ENCODE measurements at places on chromosomes 2 and 18.

DNA sequence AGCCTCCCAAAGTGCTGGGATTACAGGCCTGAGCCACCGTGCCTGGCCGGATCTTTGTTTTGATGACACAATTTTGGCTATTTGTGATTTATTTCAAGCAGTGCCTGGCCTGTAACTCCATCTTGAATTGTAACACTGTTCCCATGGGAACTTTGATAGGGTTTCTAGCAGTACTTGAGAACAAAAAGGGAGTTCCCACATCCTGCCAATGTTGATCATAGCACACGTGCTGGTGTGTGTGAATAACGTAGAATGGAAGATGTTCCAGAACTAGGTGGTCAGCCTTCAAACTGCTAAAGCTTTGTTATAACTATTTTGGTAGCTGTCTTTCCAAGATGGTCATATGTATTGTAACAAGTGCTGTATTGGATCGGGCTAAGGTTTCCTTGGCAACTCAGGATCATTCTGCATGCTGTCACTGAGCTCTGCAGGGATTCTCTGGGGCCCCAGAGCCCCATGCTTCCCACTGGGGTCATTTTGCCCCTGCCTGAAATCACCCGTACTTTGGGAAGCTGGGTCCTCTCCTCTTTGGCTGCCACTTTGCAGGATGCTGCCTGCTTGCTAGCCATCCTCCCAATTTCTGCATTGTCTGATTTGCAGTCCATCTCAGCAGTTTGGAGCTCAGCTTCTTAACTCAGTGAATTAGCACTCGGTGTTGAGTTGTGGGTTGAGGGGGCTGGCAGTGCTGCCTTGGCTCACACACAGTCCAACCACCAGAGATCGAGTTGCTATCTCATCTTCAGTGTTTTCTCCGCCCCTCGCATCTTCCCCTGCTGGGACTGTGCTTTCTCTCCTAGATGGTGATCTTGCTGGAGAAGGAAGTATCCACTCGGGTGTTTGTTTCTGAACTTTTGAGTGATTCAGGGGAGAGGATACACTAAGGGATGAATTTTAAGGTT is 26.8 kb downstream of the SH3RF3 start:
- H3K27ac ChIP-seq, result no peak overlapping the region
- H3K4me3 ChIP-seq, result no peak overlapping the region
- DNase-seq, result no peak
- no peaks in the 10 kb centered on the region for H3K27me3 ChIP-seq

DNA sequence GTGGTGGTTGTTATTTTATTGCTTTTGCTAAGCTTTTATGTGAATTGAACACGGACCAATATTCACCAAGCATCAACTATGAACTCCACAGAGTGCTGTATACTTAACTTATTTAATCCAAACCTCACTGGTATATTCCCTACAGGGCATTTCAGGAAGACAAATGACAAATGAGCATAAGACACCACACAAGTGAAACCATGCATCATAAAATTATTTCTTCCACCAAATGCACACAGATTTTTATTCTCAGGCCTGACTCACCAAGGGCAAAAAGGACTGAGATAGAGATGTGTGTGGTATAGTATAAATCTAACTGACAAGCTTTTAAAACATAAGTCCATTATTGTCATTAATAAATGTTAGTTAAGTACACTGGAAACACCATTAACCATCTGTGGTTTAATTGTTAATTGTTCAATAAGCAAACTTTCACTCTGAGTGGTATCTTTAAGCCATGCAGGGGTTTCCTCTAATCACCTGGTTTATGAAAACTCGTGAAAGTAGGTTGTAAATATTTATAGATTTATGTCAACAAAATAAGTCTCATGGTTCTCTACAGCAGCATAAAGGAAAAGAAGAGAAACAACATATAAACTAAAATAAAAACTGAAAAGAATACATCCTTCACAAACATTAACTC is 77.6 kb upstream of the CRIM1 start:
- H3K4me3 ChIP-seq, result no peak overlapping the region
- no peak overlapping the region for H3K27ac ChIP-seq
- H3K36me3 ChIP-seq, result no peaks in the 10 kb centered on the region
- no peak for DNase-seq
- H3K4me1 ChIP-seq, result no peaks in the 10 kb centered on the region

- H3K27me3 ChIP-seq, result no peaks in the 10 kb centered on the region
- no peak for DNase-seq
- no peaks in the 10 kb centered on the region for H3K4me1 ChIP-seq
- no peaks in the 10 kb centered on the region for H3K36me3 ChIP-seq
Measured at GRCh38 chr2:20167356-20167755, 57.6 kb downstream of the SDC1 start.

- no peak overlapping the region for H3K4me3 ChIP-seq
- H3K4me1 ChIP-seq, result peaks cover 54% of the 10 kb centered on the region
- H3K27me3 ChIP-seq, result no peaks in the 10 kb centered on the region
- H3K27ac ChIP-seq, result peak overlapping the region; percentile 39
Measured at GRCh38 chr2:197852108-197852507, 47.7 kb downstream of the PLCL1 start.

DNA sequence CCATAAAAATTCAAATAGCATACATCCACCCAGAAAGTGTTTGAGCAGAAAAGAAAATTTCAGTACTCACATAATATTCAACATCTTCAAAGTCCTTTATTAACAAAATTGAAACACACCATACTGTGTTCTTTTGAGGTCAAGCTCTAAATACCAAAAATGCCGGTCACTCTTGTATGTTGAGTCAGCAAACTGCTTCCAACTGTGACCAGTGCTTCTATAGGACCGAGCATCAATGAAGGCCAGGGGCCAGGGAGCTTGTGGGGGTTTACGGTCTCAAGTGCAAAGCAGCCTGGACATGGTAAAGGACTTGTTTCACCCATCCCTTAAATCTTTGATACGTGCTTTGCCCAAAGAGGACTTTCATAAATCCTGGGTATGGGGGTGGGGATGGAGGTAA is 112.7 kb upstream of the REV1 start:
- H3K27me3 ChIP-seq, result no peaks in the 10 kb centered on the region
- no peak for DNase-seq
- no peak overlapping the region for H3K4me3 ChIP-seq

DNA sequence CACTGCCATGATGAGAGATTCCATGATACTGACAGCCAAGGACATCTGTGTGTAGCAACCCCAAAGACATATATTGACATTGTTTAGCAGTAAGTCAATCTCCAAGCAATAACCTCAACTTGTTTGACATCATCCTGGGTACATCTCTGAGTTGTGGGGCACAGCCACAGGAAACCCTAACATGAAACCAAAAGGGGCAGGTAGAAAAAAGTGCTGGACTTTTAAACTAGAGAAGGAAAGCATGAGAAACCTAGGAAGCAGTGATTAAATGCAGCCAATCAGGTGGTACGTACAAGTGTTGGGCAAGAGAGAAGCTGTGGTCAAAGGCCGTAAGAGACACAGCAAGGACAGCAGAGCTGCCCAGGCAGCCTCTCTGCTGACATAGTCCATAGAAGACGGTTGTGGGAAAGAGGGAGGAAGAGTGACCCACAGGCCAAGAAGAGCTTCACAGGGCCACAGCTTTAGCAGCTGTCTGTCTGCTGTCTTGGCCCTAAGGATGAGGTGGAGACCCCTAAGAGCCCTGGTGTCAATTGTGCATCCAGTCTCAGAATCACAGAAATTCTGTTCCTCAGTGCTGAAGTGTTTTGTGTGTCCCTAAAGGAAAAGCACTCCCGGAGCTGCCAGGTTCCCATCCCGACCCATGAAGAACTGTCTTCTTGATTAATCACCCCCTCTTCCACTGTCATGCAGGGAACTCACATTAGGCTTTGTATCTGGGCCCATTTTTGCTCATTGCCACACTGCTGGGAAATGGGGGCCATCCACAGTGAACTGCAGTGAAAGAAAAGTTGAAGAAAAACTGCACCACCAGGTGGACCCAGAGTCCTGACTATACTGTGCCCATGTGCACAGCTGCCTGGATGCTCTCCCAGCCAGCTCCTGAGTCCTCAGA is 25.4 kb upstream of the CHN1 start:
- H3K27ac ChIP-seq, result no peak overlapping the region
- H3K27me3 ChIP-seq, result no peaks in the 10 kb centered on the region
- H3K4me1 ChIP-seq, result no peaks in the 10 kb centered on the region
- peak; percentile 53 for DNase-seq

All from psoas muscle (tissue), 8 donors.